ENCODE measurements at places on chromosomes 16 and 17.

DNA sequence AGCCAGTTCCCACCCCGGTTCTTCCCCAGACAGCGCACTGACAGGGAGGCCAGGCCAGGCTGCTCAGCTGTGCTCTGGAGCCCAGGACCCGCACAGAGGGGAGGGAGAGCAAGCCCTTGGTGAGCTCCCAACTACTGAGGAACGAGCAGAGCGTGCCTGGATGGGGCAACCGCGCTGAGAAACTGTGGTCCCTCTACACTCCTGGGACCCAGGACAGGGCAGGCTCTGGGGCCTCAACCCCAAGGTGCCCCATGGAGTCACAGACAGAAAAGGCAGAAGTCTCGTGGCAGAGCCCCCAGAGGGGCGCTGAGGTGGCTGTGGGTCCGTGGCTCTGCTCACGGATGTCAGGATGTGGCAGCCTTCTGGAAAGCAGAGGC is 16.3 kb downstream of the SLX4 start:
- no peak for DNase-seq

GRCh38 chr17:9467518-9467917 is 108.1 kb downstream of the STX8 start:
- no peak for DNase-seq

DNA sequence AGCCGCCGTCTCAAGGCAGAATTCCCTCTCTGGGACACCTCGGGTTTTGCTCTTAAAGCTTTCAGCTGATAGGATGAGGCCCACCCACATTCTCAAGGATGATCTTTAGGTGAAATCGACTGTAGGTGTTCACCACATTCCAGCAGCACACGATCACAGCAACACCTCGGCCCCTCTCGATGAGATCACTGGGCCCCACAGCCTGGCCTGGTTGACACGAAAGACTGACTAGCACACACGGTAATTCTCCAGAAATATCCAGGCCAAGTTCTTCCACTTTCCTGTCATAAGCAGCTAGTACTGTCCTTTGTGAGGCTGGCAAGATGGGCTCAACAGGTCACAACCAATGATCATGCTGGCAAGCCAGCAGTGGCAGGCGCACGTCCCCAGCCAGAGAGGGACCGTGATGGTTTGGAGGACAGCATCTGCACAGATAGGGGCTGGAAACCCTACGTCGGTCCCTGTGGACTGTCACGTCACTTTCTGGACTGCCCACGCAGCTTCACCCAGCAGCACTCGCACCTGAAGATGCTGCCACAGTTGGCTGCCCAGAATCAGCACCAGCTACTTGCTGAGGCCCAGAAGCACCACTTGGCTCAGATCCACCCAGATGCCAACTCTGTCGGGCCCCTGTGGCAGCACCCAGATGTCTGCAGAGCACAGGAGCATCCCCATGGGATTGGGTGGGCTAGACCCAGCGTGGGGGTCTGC is 17.4 kb downstream of the TMC6 start:
- no peak for DNase-seq

DNA sequence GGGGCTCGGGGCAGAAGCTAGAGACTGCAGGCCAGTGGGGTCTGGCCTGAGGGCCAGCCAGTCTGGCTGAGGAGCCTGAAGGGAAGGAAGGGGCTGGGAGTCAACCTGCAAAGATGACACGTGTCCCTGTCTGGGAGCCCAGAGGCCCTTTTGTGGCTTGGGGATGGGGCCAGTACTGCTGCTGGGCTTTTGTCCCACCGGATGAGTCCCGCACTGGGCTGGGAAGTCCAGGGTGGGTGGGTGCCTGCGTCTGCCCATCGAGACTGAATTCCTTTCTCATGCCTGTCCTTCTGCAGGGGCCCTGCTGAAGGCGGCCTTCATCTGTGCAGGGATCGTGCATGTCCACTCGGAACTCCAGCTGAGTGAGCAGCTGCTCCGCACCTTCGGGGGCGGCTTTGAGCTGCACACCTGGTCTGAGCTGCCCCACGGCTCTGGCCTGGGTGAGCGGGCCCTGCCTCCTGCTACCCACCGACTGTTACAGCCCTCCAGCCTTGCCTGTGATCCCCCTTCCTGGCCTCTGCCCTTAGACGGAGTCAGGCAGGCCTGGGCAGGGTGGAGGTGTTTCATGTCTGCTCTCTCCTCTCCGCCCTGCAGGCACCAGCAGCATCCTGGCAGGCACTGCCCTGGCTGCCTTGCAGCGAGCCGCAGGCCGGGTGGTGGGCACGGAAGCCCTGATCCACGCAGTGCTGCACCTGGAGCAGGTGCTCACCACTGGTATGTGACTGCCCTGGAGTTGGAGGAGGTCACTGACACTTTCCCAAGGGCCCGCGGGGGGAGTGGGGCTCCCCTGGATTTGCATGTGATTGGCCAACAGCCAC is 20.9 kb downstream of the FCSK start:
- DNase-seq: no peak

- DNase-seq: no peak
Observed at GRCh38 chr17:67400193-67400592, 23.1 kb downstream of the PITPNC1 start.

DNA sequence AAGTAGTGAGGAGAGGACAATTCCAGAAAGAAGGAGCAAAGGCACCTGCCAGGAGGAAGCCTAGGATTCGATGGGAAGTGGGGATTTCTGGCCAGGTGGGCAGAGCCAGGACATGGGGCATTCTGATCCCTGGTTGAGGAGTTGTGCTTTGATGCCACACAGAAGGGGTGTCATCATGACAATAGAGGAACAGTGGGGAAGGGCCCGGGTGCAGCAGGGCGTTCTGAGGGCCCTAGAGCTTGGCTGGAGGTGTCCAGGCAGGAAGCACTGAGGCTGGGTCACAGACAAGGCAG is 4.3 kb downstream of the EVPLL start:
- DNase-seq: no peak

DNA sequence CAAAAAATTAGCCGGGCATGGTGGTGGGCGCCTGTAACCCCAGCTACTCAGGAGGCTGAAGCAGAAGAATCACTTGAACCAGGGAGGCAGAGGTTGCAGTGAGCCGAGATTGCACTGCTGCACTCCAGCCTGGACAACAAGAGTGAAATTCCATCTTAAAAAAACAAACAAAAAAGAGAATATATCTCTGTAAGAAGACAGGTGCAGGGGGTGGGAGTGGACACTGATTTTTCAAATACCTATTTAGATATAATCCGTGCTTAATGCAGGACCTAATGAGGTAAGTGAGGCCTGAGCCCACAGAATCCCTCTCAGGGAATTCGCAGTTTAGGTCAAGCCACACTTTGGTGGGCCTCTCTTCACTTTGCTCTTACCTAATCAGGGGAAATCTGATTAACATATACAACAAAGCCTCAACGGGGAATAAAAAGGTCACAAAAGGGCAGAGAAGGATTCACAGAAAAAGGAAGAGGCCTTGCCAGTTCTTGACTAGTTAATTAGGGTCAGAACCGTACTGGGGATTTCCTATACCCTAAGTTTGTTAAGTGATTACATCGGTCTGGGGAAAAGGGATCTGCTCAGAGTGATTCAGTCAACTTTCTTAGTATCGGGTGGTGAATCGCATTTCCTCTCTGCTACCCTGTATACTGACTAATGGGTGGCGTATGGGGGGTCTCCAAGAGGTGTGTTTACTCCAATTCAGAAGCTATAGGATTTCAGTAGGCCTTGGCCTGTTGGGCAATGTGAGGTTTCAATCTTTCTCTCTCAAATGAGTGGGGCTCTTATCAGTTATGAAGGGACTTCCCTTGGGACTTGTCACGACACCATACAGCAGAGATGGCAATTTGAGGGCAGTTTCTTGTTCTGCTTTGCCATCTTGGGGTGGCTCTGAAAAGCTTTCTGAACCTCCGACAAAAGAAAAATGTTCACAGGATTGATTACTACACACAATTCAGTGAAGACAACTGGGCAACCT is 1.9 kb upstream of the NFAT5 start:
- DNase-seq: peak; percentile 11

DNA sequence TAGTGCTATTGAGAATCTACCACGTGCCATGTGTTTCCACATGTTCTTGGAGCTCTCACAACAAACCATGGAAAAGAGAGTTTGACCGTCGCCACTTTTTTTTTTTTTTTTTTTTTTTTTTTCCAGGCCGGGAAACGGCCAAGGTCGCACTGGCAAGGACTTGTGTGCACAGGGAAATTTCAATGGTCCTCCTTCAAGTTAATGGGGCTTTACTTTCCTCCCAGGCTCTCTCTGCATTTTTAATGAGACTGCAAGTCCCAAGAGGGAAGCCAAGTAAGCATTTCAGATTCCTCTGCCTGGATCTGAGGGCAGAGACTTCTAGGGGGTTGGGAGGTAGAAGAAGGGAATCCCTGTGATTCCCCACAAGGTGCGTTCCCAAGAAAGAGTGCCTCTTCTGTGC is 94.7 kb upstream of the MPHOSPH6 start:
- no peak for DNase-seq

DNA sequence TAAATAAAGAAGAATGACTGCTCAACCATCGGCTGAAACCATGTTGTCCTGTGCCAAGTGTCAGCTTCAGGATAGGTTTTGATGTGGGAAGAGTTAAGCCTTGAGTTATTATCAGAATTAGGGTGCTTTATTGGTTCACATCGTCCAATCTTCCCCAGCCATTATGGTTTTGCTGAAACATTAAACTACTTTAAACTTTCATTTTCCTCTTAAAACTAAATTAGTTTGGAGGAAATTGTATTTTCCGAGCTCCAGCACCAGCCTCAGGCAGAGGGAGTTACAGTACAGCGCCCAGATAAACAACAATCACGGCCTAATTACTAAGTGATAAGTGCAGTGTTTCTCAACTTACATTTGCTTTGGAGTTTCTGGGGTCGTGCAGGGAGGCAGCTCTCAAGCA is 80.2 kb downstream of the TMEM114 start:
- DNase-seq: no peak

DNA sequence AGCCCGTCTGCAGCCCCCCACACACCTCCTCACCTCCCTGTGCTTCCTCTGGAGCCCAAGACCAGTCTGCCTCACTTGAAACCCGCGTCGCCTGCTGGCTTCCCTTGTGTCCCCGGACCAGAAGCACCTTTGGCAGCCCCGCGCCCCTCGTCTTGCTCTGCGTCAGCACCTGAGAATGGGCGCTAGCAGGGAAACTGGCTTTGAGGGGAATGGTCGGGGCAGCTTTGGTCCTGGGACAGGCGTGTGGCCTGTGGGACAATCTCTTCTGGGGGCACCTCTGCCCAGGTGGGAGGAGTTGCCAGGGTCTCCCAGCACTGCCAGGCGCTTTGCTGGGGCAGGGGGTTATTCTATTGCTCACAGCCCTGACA is 3.6 kb upstream of the MAFG start:
- no peak for DNase-seq

GRCh38 chr17:45700171-45701090 is 83.7 kb upstream of the CRHR1 start:
- no peak for DNase-seq

GRCh38 chr17:17839791-17840707 is 3.3 kb upstream of the SREBF1 start:
- DNase-seq: peak; percentile 68

GRCh38 chr17:71935341-71935740 is 185.5 kb upstream of the SOX9 start:
- DNase-seq: no peak

DNA sequence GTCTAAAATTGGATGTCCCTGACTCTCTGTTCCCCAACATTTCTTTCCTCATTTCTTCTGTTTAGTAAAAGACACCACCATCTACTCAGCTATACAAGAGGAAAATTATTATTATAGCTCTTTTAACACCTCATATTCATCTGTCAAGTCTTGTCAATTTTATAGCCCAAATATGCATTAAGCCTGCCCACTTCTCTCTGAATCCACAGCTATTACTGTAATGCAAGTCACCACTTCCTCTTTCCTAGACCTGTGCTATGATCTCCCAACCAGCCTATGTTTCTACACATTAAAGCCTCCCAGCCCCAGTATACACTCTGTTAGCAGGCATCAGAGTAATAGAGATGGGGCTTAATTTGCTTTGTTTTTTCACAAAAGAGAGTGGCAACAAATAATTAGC is 252.9 kb downstream of the GRIN2A start:
- no peak for DNase-seq

DNA sequence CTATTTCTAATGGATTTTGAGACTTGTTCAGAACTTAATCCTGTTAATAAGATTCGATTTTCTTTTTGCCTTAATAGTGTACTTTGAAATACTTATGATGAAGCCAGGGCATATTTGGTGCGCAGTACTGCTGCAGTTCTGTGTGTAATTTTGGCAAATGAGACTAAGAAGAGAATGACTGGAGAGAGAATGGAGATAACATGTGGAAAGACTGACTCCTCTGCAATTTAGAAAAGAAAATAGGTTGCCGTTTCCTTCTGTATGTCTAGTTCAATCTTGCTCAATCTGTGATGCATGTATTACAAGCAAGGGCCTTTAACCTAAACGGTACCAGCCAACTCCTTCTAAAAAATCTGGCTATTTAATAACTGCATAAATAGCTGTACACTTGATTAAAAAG is 285.1 kb upstream of the CDH11 start:
- DNase-seq: no peak

DNA sequence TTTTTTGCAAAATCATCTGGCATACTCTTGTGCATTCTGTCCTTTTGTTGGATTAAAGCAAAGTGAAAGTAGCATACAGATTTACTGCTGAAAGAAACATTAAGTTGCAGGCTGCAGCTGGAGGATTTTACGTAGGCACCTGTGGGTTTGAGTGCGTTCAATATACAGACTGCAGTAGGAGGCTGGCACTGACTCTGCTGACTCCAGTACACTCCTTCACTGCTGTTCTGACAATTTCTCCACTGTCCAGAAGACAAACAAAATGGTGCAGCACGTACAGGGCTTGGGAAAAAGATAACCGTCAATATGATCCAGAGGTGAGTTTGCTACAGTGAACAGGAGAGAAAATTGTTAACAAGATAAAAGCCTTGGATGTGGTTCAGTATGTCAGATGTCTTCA is 73.3 kb downstream of the TANC2 start:
- no peak for DNase-seq

DNA sequence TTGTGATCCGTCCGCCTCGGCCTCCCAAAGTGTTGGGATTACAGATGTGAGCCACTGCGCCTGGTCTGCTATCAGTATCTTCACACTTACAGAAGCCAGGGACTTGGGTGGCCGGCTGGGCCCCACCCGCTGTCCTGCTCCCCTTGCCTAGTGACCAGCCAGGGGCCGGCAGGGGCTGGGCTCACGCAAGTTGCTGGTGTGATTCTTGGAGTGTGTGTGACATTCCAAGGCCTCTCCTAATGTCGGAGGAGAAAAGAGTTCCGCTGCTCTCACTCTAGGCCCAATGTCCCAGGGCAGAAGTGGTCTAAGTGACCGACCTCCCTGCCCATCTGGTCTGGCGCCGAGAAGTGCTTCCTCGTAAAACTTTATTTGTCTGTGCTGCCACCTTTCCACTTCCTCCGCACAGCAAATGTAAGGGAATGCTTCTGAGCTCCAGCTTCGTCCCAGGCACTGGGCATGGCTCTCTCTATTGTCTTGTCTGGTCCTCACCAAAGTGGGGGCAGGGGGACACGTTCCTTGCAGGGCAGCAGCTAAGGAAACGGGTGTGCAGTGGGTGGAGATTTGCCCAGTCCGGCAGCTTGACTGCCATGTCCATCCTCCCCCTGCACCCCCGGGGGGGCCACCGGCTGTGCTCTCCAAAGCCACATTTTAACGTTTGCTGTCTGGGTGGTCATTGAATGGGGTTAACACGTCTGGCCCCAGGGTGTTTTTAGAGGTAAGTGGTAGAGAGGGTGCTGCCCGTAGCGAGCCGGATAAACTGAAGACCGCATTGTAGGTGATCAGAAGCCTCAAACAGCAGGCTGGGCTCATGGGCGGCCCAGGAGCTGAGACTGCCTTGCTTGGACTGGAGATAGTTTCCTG is 7.8 kb upstream of the GSE1 start:
- DNase-seq: no peak

All from stimulated activated CD4-positive, alpha-beta T cell treated with anti-CD3 and anti-CD28 coated beads, Interleukin-1b, Interleukin-23, amount 100 ng/mL, for 1 hour (primary cell).